ENCODE measurements at places on chromosomes 5 and 9.

DNA sequence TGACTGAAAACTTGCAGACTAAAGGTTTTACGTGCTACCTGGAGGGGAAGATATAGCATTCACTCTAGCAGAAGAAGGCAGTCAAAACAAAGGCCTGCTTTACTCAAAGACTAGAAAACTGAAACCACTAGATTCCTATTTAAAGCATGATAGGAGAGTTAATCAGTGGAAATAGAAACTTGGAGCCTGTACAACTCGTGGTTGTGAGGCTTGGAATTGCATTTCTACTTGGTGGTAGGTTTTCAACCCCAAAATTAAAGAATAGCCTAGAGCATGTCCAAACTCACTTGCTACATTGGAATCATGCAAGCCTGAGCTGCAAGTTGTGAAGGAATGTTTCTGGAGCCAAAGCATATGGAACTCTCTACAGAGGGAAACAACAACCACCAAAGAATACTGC lies 1526.4 kb upstream of the NUDT12 start:
- no peak for DNase-seq

GRCh38 chr5:132500931-132501628 lies 10.5 kb upstream of the IRF1 start:
- peak; percentile 63 for DNase-seq

- no peak for DNase-seq
Observed at GRCh38 chr5:160500786-160501779, 79.4 kb downstream of the PTTG1 start.

DNA sequence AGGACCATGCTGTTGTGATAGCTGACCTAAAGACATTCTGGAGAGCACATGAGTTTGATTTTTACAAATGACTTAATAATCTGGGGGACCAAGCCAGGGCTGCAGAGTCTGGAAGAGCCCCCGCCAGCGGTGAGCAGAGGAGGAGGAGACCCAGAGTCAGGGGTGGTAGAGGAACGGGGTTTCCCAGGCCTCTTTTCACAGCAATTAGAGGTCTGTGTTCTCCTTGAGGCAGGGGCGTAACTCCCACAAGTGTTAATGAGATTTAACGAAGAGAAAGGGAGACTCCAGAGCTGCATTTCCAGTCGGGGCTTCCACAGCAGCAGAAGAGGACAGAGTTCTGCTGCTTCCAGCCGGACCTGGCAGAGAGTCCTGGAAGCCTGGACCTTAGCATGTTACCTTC lies 137.9 kb upstream of the SLC24A2 start:
- no peak for DNase-seq

DNA sequence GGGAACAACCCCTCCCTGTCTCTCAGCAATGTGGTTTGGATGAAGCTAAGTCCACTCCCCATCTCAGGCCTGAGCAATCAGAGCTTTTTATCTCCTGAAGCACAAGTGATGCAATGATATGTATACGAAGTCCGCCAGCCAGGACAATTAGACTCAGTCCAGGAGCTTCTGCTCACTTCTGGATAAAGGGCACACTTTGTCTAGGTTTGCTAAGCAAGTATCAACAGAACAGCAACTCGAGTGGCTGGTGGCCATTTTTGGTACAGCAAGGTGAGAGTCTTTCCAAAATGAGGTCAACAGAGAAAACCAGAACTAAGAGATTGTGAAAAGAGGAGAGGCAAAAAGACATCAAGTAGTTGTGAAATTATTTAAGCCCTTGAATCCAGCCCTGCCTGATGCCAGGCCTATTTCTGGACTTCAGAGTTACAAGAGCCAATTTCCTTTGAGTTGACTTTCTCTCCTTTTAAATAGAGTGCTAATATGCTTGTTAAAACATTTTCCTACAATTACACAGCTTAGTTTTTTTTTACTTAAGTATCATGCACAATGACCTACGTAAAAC lies 8.2 kb downstream of the NDUFA8 start:
- no peak for DNase-seq

DNA sequence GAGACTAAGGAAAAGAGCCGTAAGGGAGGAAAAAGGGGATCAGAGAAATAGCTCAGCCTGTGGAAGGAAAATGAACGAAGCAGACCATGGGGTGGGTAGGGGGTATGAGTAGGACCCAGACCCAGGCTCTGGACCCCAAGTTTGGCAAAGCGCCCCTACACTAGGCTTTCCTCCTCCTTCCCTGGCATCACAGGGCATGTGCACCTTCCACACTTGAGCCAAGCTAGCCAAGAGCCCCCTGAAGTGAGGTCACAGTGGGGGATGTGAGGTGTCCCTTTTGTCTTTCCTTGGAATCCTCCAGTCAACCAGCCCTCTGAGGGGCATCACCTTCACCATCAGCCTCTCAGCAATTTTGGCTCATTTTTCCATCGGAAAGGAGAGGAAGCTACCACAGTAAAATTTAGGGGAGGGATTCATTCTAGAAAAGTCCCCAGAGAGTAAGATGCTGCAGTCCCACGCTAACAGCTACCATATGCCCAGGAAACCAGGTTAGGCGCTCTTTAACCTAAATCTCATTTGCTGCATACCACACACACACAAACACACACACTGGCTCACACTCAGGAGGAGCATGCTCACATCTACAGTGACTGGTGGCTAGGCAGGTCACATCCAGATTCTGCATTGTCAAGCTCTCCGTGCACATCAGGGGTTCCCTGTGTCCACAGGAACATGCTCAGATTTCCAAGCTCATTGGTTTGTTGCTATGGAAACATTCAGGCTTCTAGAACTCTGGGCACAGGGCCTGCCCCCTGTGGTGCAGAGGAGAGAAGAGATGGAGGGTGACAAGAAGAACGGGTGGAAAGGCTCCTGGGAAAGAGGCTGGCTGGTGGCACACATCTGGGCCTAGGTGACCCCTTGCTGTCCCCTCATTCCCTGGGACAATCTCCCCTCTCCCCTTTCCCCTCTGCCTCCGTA lies 9.9 kb downstream of the REEP2 start:
- peak; percentile 68 for DNase-seq

GRCh38 chr9:127521919-127522304 lies 70.6 kb downstream of the LRSAM1 start:
- DNase-seq = no peak

- no peak for DNase-seq
Observed at GRCh38 chr5:24474685-24475084, 170.1 kb downstream of the CDH10 start.

GRCh38 chr5:33261747-33262146 lies 179.0 kb upstream of the TARS1 start:
- no peak for DNase-seq

GRCh38 chr5:176381423-176381822 lies 7.0 kb downstream of the NOP16 start:
- DNase-seq = no peak

GRCh38 chr5:74640954-74641734 lies 616 bp upstream of the ENC1 start:
- DNase-seq = no peak

- no peak for DNase-seq
Observed at GRCh38 chr5:124262470-124262869, 484.0 kb downstream of the ZNF608 start.

DNA sequence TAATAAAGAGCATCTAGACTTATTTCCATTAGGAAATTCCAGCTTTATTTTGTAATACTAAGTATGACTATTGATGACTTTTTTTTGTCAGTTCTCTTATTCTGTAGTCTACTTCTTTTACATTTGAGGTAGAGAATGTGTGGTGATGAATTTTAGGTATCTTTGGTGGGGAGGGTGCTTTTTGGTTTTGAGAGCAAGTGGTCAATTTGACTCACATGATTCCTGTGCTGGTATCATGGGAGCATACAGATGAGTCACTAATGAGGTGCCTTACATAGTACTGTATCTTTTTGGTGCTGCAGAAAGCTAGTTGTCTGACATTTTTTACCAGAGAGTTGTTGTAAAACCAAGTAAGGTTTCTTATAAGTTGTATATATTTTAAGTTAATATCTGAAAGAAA lies 35.3 kb downstream of the ERBIN start:
- no peak for DNase-seq

GRCh38 chr5:137156180-137156579 lies 342.9 kb downstream of the SPOCK1 start:
- no peak for DNase-seq
